ENCODE measurements at places on chromosomes 2 and 18.
A peak's percentile ranks its signal among the peaks of the same experiment; 100 is the strongest.

DNA sequence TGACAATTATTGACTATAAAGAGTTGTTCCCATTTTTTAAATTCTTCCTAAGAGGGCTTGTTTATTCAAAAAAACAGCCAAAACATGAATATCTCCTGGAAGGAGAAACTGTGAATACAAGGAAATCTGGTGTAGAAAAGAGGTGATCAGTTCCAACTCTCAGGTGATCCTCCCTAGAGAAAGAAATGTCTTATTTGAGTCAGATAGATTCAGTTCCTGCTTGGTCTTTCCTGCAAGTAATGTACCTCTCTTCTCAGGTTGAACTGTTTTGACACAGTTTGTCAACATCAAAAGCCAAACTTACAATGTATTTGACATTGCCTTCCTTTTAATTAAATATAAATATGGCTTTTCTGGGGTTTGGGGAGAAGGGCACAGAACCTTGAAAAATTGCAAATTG lies 567.4 kb downstream of the ARHGAP15 start:
- DNase-seq = peak; percentile 48

- peak; percentile 51 for DNase-seq
These were observed 375.0 kb downstream of the CTNNA2 start for GRCh38 chr2:79887747-79888374.

DNA sequence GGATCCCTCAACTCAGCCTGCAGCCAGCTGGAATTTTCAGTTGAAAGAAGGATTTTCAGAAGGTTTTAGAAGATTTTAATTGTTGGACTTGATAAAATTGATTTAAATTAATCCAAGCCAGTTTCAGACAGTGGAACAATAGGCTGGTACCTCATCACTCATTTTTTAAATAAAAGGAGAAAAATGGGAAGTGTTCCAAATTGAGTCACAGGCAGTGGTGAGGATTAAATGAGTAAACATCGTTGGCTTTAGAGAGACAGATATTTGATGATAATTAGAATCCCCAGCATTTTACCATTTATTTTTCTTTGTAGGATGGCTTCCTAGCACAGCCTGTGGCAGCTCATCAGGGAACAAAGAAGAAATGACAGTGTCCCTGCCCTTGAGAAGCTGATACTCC lies 7.4 kb downstream of the CXCR4 start:
- DNase-seq = no peak

GRCh38 chr18:38458698-38459097 lies 893.1 kb upstream of the CELF4 start:
- DNase-seq = no peak

GRCh38 chr2:52794581-52794980 lies 973.0 kb upstream of the CHAC2 start:
- DNase-seq = no peak

DNA sequence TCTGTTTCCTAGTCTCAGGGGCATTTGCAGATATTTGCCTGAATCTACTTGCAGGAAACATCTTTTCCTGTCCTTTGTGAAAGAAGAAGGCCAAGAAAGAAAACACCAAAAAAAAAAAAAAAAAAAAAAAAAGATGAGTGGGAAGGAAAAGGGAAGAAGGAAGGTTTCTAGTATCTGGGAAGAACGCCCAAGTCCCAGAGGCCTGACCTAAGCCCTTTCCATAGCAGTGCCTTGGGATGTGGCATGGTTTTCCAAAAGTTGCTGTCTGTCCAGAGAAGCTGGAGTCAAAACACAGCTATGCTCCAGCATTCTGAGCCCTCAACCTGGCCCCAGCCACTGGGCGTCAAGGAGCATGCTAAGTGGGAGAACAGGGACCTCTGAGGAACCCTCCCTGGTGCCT lies 123.5 kb downstream of the INHBB start:
- no peak for DNase-seq

DNA sequence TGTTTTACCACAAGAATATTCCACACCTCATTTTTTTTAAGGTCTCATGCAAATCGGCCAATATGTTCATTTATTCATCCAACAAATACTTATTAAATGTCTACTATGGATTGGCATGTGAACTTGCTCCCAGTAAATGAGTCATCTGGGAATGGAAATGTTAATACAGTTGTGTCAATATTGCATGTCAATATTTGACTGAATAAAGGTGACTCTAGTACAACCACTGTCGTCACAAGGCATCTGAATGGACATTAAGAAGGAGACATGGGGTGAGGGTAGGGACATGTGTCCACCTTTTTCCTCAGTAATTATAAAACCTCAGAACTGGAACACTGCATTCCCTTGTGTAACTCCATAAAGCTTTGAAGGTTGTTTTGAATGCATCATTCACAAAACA lies 365.4 kb downstream of the ADCYAP1 start:
- DNase-seq = no peak

- no peak for DNase-seq
These were observed 1326.0 kb upstream of the ZEB2 start for GRCh38 chr2:145845923-145846322.
